NCI-H1694 treated with DMSO at 0.1 percent for 48 hours (cell line): ENCODE measurements at places on chromosomes 12 and 14.
A peak's percentile ranks its signal among the peaks of the same experiment; 100 is the strongest.

DNA sequence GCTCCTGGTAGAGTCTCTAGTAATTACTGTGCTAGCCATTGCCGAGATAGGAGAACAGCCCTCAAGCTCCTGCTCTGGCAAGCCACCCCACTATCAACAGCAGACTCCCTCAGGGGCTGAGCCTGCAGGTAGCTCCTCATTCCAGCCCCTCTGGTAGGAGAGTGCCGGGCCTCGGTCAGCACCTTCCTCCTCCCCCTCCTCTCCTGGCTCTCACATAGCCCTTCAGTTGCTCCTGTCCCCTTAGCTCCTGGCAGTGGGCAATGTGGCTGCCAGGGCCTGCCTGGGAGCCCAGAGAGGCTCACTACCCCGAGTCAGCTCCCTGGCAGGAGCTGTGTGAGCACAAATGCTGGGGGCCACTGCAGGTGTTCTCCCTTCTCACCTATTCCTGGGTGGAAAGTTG, 52.0 kb downstream of the IQSEC3 start:
- DNase-seq = no peak

DNA sequence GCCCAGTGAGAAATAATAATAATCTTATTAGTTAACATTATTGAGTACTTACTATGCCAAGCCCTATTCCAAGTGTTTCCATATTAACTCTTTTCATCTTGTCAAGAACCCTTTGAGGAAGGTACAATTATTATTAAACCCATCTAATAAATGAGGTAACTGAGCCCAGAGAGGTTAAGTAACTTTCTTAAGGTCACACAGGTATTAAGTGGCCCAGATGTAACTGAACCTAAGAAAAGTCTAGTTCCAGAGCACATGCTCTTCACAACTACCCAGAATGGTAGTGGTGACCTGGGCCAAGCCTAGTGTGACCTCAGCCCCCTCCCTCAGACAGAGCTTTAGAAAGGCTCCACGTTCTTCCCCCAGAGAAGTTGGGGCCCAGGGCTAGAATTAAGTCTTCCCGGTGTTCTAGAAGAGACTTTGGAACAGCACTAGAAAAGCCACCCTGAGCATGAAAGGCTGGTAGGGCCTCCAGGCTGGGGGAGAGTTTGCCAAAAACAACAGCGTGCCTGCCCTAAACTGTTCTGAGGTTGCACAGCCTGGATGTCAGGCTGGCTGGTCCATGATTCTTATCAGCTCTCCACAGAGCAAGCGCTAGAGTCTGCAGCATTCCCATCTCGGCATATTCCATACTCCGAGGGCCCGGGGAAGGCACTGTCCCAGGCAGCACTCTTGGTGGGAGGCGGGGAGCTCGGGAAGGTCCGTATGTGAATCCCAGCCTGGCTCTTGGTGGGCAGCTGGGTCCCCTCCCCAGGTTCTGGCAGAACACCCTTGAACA, 41.3 kb upstream of the CTDSP2 start:
- peak; percentile 73 for DNase-seq

DNA sequence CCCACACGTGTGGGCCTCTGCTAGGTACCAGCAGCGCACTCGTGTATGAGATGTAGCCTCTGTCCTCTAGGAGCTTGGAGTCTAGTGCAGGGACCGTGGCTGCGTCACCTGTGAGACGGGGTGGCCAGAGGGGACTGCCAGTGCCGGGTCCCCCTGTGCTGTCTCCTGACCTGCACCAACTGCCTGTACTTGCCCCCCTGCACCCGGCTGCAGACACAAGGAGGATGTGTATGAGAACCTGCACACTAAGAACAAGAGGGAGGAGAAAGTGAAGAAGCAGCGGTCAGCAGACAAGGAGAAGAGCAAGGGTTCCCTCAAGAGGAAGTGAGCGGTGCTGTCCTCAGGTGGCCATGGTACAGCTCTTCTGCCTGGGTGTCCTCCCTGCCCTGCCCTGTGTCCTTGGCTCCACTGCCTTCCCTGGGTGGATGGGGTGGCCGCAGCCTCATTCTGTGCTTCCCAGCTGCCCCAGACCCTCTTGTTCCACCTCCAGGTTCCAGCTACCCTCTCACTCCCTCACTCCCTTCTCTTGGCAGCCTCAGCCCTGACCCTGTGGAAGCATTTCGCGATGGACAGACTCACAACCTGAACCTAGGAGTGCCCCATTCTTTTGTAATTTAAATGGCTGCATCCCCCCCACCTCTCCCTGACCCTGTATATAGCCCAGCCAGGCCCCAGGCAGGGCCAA, 9.6 kb downstream of the PTPN6 start:
- DNase-seq = no peak

GRCh38 chr14:38074754-38075153, 132.9 kb upstream of the SSTR1 start:
- no peak for DNase-seq

- DNase-seq = no peak
Measured at GRCh38 chr14:31566456-31566855, 5.3 kb downstream of the NUBPL start.

DNA sequence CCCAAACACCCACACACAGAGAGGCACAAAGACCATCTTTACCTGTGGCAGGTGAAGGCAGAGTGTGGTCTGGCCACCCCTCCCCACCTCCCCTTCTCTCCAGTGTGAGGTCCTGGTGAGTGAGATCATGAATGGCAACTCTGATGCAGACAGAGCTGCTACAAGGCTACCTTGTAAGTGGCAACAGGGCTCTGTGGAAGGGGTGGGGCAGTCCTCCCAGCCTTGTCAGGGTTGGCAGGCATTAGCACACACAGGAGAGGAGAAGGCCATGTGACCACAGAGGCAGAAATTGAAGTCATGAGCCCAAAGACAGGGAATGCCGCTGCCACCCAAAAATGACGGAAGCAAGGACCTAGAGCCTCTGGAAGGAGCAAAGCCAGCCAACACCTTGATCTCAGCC, 30.7 kb downstream of the VWF start:
- DNase-seq = no peak

DNA sequence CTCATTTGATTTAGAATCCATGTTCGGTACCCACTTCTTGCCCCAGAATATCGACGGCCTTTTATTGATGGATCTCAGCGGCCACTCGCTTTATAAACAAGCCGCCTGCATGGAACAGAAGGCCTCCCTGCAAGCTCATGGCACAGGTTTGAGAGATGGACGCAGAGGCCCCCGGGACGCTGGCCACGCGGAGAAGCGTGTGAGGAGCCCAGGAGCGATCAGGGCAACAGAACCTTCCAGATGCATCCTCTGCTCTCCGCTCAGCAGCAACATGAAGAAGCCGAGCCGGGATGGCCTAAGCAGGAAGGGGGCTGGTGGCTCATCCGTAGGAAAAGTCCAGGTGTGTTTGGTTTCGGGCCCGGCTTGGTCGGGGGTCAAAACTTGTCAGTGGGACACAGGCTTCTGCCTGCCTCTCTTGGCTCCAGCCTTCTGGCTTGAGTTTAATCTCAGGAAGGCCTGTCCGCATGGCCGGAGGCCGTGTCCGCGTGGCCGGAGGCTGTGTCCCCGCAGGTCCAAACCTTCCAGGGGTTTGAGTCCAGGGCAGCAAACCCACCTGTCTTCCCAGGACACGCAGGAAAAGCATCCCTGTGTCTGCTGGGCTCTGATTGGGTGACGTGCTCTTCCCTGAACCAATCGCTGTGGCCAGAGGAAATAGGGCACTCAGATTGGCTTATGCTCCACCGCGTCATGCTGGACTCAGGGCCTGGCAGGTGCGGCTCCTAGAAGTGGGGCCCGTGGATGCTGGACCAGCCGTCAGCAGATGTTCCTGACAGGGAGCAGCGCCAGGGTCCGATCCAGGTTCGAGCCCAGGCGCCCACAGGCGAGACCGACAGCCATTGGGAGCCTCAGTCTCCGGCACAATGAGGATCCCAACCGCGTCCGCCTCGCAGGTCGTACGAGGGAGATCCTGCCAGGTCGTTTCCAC, 65.0 kb downstream of the GALNT9 start:
- DNase-seq = no peak

DNA sequence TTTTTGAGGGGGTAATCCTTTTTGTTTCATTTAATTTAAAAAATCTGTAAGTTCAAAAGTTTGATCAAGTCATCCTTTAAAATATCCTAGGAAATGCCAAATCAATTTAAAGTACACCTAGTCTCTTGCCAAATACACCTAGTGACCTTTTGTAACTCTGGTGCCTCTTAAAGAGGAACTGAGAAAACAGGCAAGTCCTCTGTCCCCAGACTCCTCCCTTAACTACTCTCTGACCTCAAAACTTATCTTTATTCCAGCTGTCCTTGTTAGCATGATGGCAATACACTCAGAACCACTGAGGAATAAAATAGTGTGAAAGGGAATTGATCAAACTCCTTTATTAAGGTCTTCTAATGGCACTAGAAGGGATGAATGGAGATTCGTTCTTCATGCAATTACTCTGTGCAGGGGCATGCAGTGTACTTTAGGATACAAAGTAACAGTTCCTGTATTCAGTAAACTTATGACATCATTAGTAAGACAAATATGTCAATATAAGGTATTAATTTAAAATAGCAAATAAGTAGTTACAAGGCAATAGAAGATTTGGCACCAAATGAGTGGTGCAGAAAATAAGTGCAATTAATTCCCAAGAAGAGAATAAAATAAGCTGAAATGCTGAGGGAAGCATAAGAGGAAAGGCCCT, 3.3 kb downstream of the FAR2 start:
- peak; percentile 65 for DNase-seq

DNA sequence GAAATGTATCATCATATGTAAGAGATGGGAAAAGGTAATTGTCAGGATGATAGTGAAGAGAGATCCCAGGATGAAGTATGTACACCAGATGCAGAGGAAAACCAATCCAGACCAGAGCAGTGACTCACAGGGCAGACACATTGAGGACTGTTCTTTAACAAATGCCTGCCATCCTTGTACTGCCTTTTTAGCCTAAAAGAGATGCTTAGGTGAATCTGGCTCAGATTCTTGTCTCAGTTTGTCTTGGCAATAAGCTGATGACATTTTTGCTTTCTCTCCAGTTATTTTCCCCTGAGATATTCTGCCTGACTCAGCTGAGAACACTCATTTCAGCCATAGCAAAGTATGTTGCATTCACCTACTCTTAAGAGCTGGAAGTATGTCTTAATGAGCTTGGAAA, 405.3 kb upstream of the USP15 start:
- no peak for DNase-seq

GRCh38 chr12:82740129-82741000, 53.7 kb downstream of the TMTC2 start:
- no peak for DNase-seq

- DNase-seq = no peak
Measured at GRCh38 chr14:67622675-67623074, 3.0 kb downstream of the ARG2 start.

GRCh38 chr12:111842556-111843396, 748 bp downstream of the MAPKAPK5 start:
- no peak for DNase-seq

DNA sequence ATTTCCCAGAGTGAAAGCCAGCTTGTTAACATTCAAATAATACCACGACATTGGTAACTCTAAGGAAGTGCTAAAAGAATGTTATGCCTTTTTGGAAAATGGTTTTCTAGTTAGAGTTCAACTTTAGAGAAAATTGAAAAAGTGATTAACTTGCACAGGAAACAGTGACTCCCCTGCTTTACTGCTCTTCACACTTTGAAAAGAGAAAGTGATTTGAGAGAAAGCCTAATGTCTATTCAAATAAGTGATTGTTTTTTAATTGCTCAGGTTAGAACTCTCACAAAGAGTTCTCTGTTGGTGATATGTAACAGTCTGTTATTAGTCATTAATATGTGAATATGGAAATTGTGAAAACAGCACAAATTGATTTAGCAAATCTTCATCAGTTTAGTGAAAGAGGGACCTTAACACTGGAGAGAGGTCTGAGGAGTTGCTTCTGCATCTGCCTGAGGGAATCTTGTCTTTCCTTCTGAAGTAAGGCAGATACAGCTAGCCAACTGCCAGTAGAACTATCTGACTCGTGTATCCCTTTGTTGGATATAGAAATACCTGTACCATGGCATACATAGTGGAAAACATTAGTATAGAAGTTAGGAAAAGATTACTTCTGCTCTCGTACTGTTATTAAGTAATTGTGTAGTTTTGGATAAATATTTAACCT, 25.5 kb downstream of the ATF7IP start:
- no peak for DNase-seq

DNA sequence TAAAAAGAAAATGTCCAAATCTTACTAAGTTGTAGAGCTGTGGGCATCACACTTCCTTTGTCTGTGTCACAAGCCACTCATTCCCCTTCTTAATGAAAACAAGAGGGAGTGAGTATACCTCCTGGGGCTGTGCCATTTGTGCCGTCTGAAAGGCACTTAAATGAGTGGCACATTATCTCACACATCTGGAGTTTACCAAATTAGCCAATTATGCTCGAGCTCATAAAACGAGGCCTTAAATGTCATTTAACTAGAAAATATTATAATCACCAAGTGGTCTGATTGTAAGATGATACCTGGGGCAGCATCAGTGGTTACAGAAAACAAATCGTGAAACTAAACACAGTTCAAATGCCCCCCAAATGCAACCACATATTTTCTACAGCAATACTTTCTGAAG, 146.1 kb downstream of the PAX9 start:
- DNase-seq = no peak

- DNase-seq = peak; percentile 41
Measured at GRCh38 chr14:33475623-33476022, 475.3 kb downstream of the EGLN3 start.

DNA sequence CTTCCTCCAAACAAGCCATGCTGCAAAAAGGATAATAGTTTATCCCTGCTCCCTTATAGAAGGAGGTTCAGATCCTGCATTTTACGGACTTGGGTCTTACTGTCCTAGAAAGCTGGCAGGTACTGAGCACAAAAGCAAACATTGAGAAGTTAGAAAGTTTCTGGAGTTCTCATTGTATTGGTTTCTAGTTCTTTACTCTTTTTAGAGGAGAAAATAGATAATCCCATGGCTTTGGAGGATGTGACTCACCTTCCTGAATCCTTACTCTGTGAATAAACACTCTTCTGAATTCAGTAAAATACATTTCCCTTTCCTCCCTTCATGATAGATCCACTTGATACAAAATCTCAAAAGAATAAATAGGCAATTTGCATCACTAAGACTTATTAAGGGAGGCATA, 188.9 kb downstream of the NPAS3 start:
- no peak for DNase-seq

DNA sequence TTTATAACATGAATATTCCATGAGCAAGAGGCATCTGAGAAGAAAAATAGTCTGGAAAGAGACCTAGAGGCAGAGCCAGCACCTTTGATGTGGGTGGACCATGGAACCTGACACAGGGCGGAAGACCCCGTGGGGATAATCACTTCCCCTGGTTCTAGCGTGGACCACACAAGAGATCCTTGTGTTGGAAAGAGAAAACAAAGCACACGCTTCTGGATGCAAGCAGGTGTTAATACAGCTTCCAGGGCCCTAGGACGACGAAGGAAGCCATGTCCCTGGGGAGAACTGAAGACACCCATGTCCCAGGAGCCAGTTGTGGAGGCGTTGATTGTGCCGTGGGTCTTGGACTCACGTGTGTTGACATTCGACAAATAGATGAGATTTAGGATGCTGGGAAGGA, 102.9 kb downstream of the ADGRD1 start:
- DNase-seq = no peak

GRCh38 chr12:3453206-3453989, 37.6 kb upstream of the PRMT8 start:
- no peak for DNase-seq

GRCh38 chr12:34286934-34287333, 264.6 kb downstream of the ALG10 start:
- DNase-seq = no peak
